Dermis lymphatic vessel endothelial cell (primary cell): ENCODE measurements at places on chromosomes 11 and 22. TPM values are rescaled to one million over a fixed set of nuclear protein-coding genes. Genes with fewer than 3 reads are reported as not detected.

Gene GGTLC2
- total RNA-seq, result not detected in 2 replicates

Gene OR10G6
- total RNA-seq, result not detected in 2 replicates

Gene MPEG1
- total RNA-seq, result not detected in 2 replicates

Gene DDI1
- not detected in 2 replicates for total RNA-seq

Gene MPZL3
- 1.2 and 2.1 TPM in 2 replicates for total RNA-seq

Gene GSTT4
- total RNA-seq, result not detected in 2 replicates

Gene CD6
- total RNA-seq, result not detected in 2 replicates

Gene ASPHD2
- 0.65 and 1.1 TPM in 2 replicates for total RNA-seq

Gene C22orf42
- not detected in 2 replicates for total RNA-seq

Gene OR2AT4
- not detected in 2 replicates for total RNA-seq

Gene SYT13
- 0.11 TPM in 1 of 2 replicates, not detected in the other for total RNA-seq

Gene HORMAD2
- not detected in 2 replicates for total RNA-seq

Gene PIH1D2
- total RNA-seq, result 0.33 and 0.69 TPM in 2 replicates

Gene MEI1
- 0.98 and 3.5 TPM in 2 replicates for total RNA-seq

Gene SCGB1C1
- not detected in 2 replicates for total RNA-seq

Gene FAM168A
- 9.6 and 11.3 TPM in 2 replicates for total RNA-seq

Gene SLCO2B1
- 1.4 and 6.7 TPM in 2 replicates for total RNA-seq
